NCI-H1930 (cell line): ENCODE measurements at places on chromosomes 3 and 15.

- DNase-seq = no peak
These were observed 135.0 kb downstream of the LRRK1 start for GRCh38 chr15:101054116-101054515.

GRCh38 chr3:17151598-17152373, 267.0 kb downstream of the PLCL2 start:
- DNase-seq = no peak

- no peak for DNase-seq
These were observed 809 bp downstream of the NDUFAF3 start for GRCh38 chr3:49022688-49023171.

GRCh38 chr15:29053006-29053405, 167.2 kb downstream of the APBA2 start:
- no peak for DNase-seq

GRCh38 chr15:57732526-57733331, 26.2 kb downstream of the POLR2M start:
- DNase-seq = peak; percentile 47

DNA sequence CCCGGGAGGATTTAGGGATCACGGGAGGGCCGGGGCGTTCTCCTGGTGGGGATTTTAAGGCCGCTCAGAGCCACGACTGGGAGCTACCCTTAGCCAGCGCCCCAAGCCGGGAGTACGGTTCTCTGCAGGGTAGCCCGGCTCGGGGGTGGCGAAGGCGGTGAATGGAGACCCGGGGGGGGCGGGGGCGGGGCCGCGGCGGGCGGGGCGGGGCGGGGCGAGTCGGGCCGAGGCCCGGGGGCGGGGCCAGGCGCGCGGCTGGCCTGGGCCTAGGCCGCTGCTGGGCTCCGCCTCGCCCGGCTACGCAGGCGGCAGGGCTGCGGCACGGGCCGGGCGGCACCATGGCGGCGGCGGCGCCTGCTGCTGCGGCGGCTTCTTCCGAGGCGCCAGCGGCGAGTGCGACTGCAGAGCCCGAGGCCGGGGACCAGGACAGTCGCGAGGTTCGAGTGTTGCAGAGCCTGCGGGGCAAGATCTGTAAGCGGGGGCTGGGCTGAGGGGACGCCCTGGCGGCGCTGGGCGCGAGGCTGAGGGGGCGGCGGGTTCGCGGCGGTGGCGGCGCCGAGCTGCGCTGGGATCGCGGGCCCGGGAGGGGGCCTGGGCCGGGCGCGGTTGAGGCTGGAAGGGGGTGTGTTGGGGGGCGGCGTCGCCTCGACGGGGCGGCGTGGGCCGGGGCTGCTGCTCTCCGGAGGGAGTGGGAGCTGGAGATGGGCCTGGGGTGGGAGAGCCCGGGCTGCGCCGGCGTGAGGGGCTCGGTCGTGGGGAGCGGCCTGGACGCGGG, at the start of gene RASA2:
RASA2 (plus strand) TSS at position 282 of the 775 bp plus-strand sequence; CDS start at position 339, 57 bp downstream.
- peak; percentile 69 for DNase-seq

- no peak for DNase-seq
These were observed 142.4 kb downstream of the CHDH start for GRCh38 chr3:53703630-53704362.

DNA sequence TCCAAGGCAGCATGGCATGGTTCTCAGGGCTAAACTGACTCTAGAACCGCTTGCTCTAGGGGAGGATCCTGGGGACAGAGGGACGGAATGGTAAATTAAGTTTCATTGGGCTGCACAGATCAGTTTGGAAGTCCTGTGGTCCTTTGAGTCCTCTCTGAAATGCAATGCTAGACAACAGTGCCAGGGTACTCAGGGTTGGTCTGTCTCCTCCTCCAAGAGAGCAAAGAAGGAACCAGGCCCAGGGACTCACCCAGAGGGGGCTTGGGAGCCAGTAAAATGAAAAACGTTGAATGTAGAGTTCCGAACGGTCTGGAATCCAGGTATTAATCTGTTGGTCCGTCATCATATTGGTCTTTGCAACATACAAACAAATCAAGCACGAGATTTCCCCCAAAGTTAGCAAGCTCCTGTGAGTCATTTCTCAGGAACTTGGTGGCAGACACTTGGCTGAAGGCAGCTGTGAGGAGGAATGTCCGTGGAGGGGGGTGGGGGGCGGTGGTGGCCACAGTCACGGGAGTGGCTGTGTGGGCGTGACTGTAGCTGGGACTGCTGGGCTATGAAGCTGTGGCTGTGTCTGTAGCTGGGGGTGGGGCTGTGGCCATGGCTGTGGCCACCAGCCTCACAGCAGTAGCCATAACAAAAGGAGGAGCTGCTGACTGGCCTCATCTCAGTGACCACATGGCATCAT, 361.0 kb downstream of the SHQ1 start:
- no peak for DNase-seq

- DNase-seq = no peak
These were observed 273.9 kb downstream of the TIGIT start for GRCh38 chr3:114567771-114568170.

GRCh38 chr3:90062016-90062415, 954.6 kb downstream of the EPHA3 start:
- DNase-seq = no peak

GRCh38 chr3:176911579-176911978, 285.7 kb downstream of the TBL1XR1 start:
- DNase-seq = no peak

GRCh38 chr3:149657321-149657925, 402 bp downstream of the WWTR1 start:
- DNase-seq = no peak
